IPS DF 6.9 (cell line): ENCODE measurements at places on chromosomes 11 and 22.
A peak's percentile ranks its signal among the peaks of the same experiment; 100 is the strongest.

GRCh38 chr11:76592025-76592914 is 78.3 kb downstream of the LRRC32 start:
- no peak for DNase-seq

- DNase-seq: no peak
Measured at GRCh38 chr11:87039371-87039770, 1.6 kb downstream of the TMEM135 start.

DNA sequence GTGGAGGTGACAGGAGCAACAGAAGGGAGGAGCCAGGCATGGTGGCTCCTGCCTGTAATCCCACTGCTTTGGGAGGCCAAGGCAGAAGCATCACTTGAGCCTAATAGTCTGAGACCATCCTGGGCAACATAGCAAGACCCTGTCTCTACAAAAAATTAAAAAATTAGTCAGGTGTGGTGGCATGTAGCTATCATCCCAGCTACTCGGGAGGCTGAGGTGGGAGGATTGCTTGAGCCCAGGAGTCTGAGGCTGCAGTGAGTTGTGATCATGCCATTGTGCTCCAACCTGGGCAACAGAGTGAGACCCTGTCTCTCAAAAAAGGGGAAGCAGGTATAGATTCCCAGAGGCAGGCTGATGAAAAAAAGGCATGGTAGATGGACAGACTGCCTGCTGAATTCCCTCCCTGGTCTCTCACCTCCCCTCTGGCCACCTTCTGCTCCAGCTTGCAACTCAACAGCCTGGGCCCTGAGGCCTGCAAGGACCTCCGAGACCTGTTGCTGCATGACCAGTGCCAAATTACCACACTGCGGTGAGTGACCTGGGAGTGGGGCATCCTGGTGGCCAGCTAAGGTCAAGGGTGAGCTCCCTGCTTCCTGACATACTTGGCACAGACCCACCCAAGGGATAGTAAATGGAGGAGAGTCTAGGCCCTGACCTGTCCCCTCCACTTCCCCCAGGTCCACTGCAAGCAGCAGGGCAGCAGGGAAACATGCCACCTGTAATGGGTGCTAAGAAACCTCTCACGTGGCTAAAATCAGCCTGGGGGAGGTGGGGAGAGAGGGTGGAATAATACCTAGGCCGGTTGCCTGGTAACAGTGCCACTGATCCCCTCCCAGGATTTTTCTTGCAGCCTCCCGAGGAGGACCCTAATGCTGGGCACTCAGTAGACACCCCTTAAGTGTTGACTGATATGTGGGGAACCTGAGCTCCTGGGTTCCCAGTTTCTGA is 4.3 kb upstream of the NHERF4 start:
- no peak for DNase-seq

DNA sequence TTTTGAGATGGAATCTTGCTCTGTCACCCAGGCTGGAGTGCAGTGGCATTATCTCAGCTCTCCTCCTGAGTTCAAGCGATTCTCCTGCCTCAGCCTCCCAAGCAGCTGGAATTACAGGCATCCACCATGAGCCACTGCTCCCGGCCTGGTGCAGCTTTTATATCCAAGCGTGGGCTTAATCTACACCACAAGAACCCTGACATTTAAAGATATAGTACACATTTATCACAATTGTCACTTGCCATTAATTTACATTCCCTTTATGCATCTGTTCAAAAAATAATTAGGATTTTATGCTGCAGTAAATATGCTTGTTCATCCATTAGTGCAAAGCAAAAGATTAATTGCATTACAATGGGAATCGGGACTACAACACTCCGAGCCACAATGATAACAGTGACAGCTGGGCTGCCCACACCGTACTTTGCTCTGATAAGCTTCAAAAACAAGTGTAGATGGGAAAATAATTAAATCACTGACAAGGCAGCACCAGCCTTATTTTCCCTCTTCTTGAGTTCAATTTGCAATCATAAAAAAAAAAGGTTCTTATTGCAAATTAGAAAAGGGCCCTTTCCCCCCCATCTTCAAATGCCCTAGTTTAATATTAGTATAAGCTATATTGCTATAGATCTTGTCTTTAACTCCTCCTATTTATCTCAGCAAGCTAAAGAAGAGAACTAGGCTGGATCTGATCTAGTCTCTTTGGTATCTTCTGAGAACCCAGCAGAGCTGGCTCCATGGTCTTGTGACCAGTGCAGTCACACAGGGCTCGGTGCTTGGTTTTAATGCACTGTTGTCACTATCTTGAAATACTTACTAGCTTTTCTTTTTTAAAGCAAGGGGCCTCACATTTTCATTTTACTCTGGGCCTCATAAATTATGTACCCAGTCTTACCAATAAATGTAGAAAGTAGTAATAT is 206.2 kb upstream of the LRRC4C start:
- DNase-seq: no peak

DNA sequence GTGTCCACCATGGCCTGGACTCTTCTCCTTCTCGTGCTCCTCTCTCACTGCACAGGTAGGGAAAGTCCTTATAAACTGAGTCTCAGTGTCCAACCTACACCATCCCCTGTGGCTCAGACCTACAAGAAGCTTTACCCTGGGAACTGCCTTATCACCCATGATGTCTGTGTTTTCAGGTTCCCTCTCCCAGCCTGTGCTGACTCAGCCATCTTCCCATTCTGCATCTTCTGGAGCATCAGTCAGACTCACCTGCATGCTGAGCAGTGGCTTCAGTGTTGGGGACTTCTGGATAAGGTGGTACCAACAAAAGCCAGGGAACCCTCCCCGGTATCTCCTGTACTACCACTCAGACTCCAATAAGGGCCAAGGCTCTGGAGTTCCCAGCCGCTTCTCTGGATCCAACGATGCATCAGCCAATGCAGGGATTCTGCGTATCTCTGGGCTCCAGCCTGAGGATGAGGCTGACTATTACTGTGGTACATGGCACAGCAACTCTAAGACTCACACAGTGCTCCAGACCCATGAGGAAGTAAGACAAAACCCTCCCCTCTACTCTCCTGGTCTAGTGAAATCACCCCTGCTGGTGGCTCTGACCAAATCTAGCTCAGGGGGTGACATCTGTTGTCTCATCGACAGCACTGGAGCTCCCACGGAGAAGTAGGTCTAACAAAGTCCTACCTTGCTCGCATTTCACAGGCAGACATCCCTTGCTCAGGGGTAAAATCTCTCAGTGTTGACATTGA is 74.3 kb downstream of the VPREB1 start:
- DNase-seq: no peak

GRCh38 chr11:119421941-119422808 is 797 bp downstream of the THY1 start:
- no peak for DNase-seq

GRCh38 chr22:33923033-33923432 is 2.8 kb upstream of the LARGE1 start:
- DNase-seq: no peak

- no peak for DNase-seq
Measured at GRCh38 chr11:16809886-16810668, 71.6 kb downstream of the C11orf58 start.

- no peak for DNase-seq
Measured at GRCh38 chr11:117900121-117900648, 23.7 kb upstream of the FXYD6 start.

DNA sequence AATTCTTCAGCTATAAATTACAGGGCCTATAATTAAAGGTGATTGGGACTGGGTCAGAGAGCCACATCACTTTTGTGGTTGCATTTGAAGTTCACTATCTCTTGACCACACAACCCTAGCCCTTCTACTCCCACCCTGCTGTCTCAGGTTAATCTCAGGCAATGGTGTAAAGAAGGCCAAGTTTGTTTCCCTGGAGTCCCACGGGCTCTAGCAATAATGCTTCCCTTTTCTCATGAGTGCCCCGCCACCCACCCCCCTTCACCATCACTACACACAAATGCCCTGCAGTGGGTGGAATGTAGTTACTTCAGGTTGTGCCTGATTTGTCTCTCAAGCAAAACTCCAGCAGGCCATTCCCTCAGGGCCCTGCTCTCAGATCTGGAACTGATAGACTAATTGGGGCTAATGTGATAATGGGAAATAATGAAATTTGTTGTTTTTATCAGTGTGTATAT is 1.8 kb upstream of the EHF start:
- DNase-seq: no peak

DNA sequence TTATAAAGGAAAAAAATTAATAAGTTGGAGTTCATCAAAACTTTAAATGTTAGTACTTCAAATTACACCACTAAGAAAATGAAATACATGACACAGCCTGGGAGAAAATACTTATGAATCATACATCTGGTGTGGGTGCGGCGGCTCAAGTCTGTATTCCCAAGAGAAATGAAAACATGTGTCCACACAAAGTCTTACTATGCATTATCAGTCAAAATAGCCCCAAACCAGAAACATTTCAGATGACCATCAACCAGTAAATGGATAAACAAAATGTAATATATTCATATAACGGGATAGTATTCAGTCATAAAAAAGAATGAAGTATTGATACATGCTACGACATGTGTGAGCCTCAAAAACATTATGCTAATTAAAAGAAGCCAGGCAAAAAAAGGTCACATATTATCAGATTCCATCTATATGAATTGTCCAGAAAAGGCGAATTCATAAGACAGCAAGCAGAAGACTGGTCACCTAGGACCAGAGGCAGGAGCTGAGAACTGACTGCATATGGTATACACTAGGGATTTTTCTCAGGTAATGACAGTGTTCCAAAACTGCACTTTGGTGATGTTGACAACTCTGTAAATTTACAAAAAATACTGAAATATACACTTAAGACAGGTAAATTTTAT is 5.3 kb upstream of the AKIP1 start:
- DNase-seq: no peak

DNA sequence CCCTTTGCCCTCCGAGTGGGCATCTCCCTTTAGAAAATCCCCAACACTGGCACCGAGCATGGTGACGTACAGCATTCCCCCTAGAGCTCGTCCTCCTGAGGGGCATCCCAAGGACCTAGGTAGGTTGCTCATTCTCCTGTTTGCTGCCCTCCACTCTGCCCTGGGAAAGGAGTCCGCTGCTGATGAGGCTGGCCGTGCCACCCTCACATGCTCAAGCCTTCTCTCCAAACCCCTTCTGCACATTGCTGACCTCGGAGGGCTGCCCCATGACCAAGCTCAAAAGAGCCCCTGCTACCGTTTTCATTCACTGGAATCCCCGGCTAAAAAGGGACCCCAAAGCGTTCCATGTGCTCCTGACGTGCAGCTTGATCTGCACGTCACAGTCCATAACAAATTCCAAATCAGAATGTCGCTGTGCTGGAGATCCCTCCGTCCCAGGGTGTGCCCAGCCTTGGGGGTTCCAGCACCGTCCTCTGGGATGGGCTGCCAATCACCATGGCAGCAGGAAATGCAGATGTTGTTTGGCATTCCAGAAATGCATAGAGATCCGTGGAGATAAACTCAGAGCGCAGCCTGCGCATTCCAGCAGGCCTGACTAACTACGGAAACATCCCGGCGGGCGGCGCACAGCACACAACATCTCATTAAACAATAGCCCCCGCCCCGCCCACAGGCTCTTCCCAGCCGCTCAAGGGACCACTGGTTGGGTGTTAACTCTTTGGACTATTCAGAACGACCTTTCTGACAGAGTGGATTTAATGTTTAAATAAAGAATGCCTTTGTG is 26.3 kb upstream of the GNB1L start:
- peak; percentile 94 for DNase-seq

- DNase-seq: peak; percentile 33
Measured at GRCh38 chr22:17501679-17502285, 61.5 kb upstream of the SLC25A18 start.

- DNase-seq: no peak
Measured at GRCh38 chr11:73784080-73784634, 3.5 kb upstream of the MRPL48 start.

- DNase-seq: no peak
Measured at GRCh38 chr22:35785181-35785923, 67.7 kb downstream of the APOL5 start.

DNA sequence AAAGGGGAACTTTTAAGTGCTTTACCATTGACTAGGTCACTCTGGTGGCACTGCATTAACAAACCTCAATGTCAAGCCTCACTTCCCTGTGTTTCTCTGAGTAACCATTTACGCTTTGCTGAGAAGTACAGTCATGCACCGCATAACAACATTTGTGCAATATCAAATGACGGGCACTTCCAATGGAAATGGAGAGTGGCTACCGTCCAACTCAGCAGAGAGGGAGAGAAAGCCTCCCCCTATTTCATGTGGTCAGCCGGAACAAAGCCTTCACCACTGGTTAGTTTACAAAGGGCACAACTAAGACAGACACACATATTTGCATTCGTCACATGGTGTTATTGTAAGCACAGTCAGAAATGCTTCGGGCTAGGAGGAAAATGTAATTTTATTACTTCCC is 117.3 kb downstream of the RASSF10 start:
- no peak for DNase-seq

DNA sequence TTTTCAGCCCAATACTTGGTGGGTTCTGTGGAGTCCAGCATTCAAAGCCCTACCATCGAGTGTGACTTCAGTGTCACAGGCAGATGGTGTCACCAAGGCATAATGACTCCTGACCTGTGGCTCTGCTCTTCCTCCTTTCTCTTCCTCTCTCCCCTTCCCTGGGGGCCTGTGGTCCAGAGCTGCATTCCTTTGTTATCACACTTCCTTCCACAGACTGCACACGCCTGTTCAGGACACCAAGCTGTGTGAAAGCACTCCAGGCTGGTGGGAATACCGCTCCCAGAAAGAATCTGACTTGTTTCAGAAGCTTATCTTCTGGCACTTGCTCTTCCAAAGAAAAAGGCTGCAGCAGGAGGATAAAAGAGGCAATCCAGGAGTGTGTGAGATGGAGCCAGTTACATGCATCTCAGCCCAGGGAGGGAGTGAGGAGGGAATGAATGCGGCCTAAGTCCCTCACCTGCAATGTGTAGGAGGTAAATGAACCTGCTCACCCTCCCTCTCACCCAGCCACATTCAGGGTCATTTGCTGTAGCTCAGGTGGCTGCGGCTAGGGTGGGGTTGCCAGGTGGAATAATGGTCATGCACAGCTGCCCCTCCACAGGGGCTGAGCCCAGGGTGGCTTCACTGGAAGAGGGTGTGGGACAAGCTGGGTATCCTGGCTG is 79.3 kb downstream of the ADAMTS15 start:
- no peak for DNase-seq

GRCh38 chr22:43847376-43848289 is 14.7 kb downstream of the SULT4A1 start:
- no peak for DNase-seq

DNA sequence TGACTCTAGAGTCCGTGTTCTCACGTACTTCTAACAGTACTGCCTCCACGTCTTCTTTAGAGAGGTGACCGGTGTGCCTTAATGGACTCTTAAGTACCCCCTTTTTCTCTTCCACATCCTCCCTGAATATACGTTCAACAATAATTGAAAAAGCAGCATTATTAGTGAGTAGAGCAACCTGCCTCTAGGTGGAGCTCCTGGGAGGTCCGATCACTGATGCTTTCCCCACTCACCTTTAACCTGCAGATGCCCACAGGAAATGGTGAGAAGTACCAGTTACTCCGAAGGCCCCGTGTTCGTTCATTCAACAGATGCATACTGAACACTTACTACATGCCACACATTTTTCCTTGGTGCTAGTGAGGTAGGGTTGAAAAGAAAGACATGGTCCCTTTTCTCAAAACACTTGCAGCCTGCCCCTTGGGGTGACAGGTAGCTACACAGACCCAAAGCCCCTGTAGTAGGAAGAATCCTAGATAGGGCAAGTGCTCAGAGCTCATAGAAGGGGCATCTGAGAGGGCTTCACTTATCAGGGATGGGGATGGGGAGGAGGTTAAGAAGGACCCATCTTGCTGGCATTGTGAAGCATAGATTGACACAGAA is 72.7 kb downstream of the FEZ1 start:
- no peak for DNase-seq

GRCh38 chr11:8786933-8787332 is 104.3 kb downstream of the RPL27A start:
- DNase-seq: no peak
